Stimulated activated CD8-positive, alpha-beta memory T cell treated with anti-CD3 and anti-CD28 coated beads, Interleukin-12 subunit alpha, Interleukin-12 subunit beta, amount 100 ng/mL, for 1 hour (primary cell): ENCODE measurements at places on chromosomes 6 and 20.

- no peak for DNase-seq
These were observed 5.7 kb downstream of the VTA1 start for GRCh38 chr6:142152746-142153145.

GRCh38 chr20:59253779-59254319, 46.6 kb upstream of the EDN3 start:
- DNase-seq, result no peak

- DNase-seq, result no peak
These were observed 130.4 kb upstream of the CDH4 start for GRCh38 chr20:61121661-61122060.

- DNase-seq, result no peak
These were observed 33.7 kb upstream of the HIVEP1 start for GRCh38 chr6:11978169-11978987.

GRCh38 chr6:169700296-169700695, 1.5 kb downstream of the WDR27 start:
- DNase-seq, result no peak

DNA sequence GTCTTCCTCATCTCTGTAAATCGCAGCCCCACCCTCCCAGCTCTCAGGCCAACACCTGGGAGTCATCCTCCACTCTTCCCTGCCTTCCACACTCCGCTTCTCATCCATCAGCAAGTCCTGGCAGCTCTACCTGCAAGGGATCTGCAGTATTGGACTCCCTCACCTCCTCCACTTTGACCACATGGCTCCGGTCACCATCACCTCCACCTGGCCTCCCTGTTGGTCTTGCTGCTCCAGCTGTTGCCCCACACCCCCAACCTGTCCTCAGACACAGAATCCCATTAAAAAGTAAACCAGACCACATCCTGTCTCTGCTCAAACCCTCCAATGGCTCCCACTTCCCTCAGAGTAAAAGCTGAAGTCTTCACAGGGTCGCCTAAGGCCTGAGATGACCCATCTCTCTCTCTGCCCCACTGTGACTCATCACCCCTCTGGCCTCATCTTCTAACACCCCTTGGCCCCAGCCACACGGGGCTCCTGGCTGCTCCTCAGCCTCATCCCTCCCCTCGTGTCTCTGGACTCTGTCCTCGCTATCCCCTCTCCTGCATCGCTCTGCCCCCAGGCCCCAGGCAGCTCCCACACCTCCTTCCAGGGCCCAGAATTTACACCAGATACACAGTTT, 185.1 kb upstream of the SULF2 start:
- no peak for DNase-seq

- no peak for DNase-seq
These were observed 2.1 kb downstream of the AKAP12 start for GRCh38 chr6:151241853-151242252.

- DNase-seq, result no peak
These were observed 1.1 kb downstream of the JAG1 start for GRCh38 chr20:10672624-10673127.

GRCh38 chr20:41308290-41308711, 9.2 kb downstream of the ZHX3 start:
- DNase-seq, result no peak

- DNase-seq, result no peak
These were observed 510.8 kb upstream of the BTBD3 start for GRCh38 chr20:11406877-11407276.

- DNase-seq, result no peak
These were observed 49.8 kb downstream of the MYH7B start for GRCh38 chr20:35005463-35005961.

- DNase-seq, result no peak
These were observed 131.5 kb upstream of the F13A1 start for GRCh38 chr6:6452002-6452401.

- no peak for DNase-seq
These were observed 80.6 kb upstream of the NXT1 start for GRCh38 chr20:23269954-23270353.

GRCh38 chr6:43318011-43318410, 9.4 kb upstream of the CRIP3 start:
- DNase-seq, result no peak

- DNase-seq, result no peak
These were observed 32.3 kb upstream of the OVOL2 start for GRCh38 chr20:18090044-18090443.

DNA sequence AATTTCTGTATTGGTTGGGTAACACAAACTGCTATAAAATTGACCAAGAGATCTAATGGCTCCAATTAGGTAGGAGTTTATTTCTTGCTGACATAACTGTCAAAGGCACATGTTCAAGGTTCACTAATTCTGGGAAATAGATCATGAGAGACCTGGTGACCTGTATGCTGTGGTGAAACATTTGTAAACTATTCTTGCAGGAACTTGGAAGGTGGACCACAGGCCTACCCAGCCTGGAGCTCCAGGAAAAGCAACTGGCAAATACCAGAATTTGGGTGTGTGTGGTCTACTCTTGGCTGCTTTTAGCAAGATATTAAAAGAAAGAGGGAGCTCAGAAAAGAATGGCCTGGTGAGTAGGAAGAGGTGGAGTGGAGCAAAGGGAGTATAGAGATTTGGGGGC, 184.6 kb downstream of the QKI start:
- no peak for DNase-seq

DNA sequence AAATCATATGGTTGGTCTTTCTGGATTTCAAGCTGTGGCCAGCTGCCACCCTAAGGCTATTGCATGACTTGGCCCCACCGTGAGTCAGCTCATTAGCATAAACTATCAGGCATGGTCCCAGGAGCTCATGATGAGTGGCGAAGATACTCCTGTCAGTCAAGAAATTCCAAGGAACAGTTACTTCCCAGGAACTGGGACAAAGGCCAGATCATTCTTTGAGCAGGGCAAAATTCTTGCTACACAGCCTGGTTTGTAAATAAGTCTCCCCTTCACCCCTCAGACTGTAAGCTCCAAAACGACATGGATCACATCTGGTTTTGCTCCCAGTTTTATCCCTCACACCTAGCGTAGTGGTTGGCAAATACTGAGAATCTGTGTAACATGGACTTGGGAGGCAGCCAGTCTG, 33.0 kb upstream of the KIAA1586 start:
- no peak for DNase-seq

DNA sequence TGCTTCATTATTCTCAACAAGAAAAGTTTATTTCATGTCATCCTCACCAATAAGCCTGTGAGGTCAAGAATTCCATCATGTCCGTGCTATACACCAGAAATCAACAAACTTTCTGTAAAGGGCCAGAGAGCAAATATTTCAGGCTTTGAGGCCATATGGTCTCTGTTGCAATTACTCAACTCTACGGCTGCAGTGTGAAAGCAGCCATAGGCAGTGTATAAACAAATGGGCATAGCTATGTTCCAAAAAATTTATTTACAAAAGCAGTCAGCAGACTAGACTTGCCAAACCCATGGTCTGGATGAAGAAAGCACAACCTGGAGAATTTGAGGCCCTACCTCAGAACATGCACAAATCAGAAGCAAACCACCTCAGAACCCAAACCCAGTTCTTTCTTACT, 118.5 kb downstream of the PCSK2 start:
- DNase-seq, result no peak

DNA sequence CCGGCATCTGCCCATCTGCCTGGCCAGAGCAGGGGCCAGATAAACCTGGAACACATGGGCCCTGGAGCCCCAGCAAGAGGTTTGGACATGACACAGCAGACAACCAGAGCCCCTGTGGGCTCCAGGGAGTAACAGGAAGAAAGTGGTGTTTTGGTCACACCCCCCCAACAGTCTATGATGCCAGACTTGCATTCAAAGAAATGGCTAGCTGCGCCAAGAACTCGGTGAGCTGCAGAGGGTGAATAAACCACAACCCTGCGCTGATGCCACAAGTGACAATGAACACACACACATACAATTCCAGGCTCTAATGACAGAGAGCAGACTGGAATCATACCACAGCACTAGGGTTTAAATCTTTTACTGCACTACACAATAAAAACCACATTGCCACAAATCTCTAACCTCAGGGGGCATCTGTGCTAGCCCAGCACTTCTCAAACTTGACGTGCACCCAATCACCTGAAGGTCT, 34.0 kb downstream of the TRERF1 start:
- DNase-seq, result peak; percentile 20

DNA sequence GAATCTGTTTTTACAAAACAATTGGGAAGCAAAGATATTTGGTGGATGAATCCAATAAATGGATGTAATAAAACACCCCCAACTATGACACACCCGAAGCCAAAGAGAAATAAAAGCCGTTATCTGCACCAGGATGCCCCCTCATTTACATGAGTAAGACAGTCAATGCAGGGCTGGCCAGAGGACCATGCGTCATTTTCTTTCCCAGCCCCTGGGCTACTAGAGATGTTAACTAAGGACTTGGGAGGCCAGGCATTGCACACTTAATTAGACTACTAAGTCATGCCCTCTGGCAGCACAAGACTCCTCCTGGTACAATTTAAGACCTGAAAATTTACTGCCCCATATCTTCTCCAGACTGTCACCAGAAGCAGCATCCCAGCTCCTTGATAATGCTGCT, 3.2 kb downstream of the LEMD2 start:
- no peak for DNase-seq

DNA sequence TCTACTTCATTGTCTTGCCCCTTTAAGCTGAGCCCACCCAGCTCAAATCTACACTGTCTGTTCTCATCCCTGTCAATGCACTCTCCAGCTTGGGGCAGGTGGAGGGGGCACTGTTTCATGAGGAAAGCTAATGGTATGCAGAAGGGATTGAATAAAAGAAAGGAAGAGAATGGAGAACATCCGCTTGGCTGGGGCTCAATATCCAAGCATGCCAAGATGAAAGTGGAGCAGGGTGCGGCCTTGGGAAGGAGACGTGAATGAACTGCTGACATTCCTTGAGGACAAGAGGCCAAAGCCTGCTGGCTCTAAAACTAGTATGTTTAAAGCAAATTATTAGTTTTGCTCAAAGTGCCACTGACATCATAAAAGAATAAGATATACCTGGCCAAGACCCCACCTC, 24.2 kb downstream of the AKAP12 start:
- no peak for DNase-seq

DNA sequence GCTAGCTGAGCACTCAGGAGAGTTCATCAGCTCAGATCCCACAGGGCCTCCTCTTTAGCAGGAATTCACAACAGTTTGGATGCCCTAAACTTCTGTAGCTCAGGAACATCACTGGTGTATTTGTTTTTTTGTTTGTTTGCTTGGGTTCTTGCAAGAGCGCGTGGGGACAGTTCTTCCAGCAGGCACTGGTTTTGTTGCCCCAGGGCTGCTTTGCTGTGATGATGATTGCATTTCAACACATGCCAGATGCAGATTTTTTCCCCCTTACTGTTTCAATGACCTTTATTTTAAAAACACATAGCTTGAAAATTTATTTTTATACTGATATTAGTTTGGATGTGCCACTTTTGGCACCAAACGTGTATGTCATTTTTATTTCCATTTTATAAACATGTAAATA, 77.1 kb downstream of the DHX35 start:
- DNase-seq, result no peak

DNA sequence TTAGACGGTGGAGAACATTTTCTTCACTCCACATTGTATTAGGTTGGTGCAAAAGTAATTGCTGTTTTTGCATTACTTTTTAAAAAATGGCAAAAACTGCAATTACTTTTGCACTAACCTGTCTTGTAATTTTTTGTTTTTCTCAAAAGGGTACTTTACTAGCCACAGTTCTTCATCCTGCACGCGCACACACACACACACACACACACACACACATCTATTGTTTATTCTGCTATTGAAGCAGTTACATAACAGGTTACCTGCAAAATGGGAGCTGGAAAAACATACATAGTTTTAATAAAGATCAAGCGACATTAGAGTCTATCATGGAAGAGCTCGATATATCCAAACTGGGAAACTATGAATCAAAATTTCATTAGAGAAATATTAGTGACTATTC, 235.2 kb downstream of the SIM1 start:
- DNase-seq, result no peak

GRCh38 chr6:17585766-17586490, 14.2 kb upstream of the FAM8A1 start:
- DNase-seq, result no peak

- no peak for DNase-seq
These were observed at the start of gene PLA2G7 for GRCh38 chr6:46734867-46735719. Gene PLA2G7, minus strand, starts transcription at chr6:46735375. Its CDS starts 12,484 bp downstream, at chr6:46722891.

- no peak for DNase-seq
These were observed 99.2 kb upstream of the RREB1 start for GRCh38 chr6:7008451-7008988.

- no peak for DNase-seq
These were observed 8.0 kb upstream of the IER3 start for GRCh38 chr6:30752157-30752927.

DNA sequence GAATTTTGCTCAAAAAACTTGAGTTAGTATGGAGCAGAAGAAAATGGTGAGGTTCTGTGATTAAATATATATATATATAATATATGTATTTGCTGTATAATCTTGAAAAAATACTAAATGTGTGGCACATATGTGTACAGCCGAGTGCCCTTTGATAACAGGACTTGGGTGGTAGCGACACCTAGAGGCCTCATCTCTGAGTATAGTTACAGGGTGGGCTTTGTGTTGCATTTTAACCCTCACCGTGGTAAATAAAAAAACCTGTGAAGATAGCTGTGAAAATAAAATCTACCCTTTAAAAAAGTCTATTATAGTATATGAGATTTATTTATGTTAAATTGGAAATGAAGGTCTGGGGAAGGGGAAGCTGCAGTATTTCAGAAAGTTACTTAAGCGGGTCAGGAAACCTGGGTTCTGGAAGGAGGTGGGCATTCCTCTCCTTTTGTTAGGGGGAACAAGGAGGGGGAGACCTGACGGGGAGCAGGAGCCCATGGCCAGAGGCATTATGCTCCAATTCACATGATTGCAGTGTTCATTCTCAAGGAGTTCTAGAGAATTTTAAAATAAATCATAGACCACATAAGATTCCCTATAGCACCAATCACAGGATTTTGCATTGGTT, 82.7 kb downstream of the SH3BGRL2 start:
- DNase-seq, result peak; percentile 27

GRCh38 chr6:57342148-57342669, 24.8 kb downstream of the PRIM2 start:
- DNase-seq, result no peak

- DNase-seq, result peak; percentile 16
These were observed 13.7 kb upstream of the FAM83C start for GRCh38 chr20:35305682-35306556.

- DNase-seq, result no peak
These were observed 162.6 kb upstream of the SNX9 start for GRCh38 chr6:157660414-157660813.

GRCh38 chr6:70423189-70424134, 10.2 kb downstream of the FAM135A start:
- DNase-seq, result no peak

GRCh38 chr6:15368186-15368585, 122.3 kb downstream of the JARID2 start:
- DNase-seq, result no peak

GRCh38 chr20:25242231-25242630, 5.7 kb upstream of the PYGB start:
- DNase-seq, result no peak

- no peak for DNase-seq
These were observed 50.0 kb downstream of the ADAT2 start for GRCh38 chr6:143400258-143401067.
